CD8-positive, alpha-beta T cell (primary cell): ENCODE measurements at places on chromosomes 2 and 18. TPM values are rescaled to one million over a fixed set of nuclear protein-coding genes. Genes with fewer than 3 reads are reported as not detected.

The NPAS2 gene
- 10.2 TPM for total RNA-seq

The RNF152 gene
- 1.4 TPM for total RNA-seq

DNA sequence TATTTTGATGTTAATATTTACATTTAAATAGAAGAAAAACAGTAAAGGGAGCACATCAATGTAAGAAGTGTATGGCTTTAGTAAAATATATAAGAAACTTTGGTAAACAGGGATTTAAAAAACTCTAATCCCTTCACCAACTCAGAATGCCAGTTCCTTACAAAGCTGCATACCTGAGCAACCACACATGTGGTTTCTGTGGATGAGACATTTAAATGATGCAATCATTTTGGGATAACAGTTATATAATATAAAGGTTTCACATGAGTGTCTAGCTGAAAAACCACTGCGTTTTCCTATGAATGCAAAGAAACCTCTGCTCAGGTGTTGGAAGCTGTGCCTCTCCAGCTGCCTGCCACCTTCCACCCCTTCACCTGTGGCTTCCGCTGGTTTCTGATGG lies 209.1 kb upstream of the REV1 start:
- no peak for DNase-seq

DNA sequence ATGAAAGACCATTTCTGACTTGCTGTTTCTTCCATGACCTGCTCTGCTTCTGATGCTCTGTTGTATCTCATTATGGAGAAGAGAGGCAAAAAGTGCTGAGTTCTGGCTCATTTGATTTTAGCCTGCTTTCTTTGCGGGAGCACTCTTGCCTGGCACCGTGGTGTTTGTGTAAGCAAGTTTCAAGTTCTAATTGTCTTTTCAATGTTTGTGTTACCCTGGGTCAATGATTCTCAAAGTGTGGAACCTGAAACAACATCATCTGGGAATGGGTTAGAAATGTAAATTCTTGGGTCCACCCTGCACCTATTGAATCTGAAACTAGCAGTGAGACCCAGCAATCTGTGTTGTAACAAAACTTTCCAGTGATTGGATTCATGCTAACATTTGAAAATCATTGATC lies 85.5 kb upstream of the STON1 start:
- no peak for DNase-seq

The TMEFF2 gene
- total RNA-seq, result not detected

- DNase-seq, result no peak
These were observed 421.0 kb downstream of the ZNF521 start for GRCh38 chr18:24930971-24931370.

The STPG4 gene
- 0.39 TPM for total RNA-seq

GRCh38 chr2:62147610-62148301 lies 48.2 kb upstream of the B3GNT2 start:
- no peak for DNase-seq

The FABP1 gene
- total RNA-seq, result not detected

DNA sequence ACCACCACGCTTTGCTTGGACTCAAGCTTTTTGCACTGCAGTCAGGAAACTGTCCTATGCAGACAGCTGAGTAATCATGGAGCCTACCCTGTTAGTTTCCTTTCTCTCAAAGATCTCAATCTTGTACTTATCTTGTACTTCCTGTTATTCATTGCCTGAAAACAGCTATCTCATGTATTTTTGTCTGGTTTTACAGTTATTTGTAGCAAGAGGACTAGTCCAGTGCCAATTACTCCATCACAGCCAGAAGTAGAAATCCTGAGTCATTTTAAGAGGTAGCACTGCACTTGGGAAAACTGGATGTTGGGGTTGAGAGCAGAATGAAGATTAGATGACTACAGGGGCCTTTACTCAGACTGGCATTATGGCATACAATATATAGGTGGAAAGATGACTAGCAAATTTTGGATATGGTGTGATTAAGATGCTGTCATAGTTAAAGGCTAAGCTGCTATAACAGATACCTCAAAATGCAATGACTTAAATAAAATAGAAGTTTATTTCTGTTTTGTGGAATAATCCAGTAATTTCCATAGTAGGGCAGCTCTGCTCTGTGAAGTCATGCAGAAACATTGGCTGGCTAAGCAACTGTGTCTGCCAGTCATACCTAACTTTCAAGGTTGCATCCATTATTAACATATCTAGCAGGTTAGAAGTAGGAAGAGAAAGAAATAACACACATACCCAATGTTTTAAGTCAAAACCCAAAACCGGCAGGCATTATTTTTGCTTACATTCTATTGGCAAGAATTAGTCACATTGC lies 21.1 kb upstream of the CHMP3 start:
- peak; percentile 38 for DNase-seq

The PKDCC gene
- not detected for total RNA-seq

DNA sequence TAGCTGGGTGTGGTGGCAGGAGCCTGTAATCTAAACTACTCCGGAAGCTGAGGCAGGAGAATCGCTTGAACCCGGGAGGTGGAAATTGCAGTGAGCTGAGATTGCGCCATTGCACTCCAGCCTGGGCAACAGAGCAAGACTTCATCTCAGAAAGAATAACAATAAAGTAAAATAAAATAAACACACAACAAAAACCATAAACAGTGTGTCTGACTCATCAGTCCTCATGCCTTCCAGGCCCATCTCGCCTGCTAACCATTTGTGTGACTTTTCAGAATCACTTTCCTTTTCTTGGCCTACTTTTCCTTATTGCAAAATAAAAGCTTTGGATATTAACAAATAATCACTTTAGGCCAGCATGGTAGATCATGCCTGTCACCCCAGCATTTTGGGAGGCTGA lies 42.0 kb upstream of the ASXL2 start:
- DNase-seq, result no peak

The GPR55 gene
- 3.2 TPM for total RNA-seq

- no peak for DNase-seq
These were observed 397.8 kb downstream of the GALR1 start for GRCh38 chr18:77647472-77647871.

The GPR39 gene
- total RNA-seq, result not detected

- no peak for DNase-seq
These were observed 20.2 kb downstream of the TWIST2 start for GRCh38 chr2:238868067-238868524.

The RFX8 gene
- total RNA-seq, result not detected

DNA sequence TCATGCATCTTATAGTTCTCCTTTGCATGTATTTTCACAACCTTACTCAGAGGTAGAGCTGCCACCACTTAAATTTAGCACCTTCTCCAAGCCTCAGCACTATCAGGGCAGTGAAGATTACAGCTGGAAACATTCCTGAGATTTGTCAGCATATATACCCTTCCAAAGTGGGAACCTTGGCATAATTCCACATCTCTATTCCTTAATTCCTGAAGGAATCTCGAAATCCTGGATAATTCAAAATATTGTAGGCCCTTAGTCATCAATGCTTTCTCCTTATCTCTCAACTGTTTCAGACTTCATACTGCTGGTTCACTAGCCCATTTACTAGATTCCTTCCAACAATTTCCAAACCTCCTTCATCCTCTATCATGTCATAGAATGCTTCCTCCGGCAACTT lies 87.4 kb downstream of the ITSN2 start:
- DNase-seq, result no peak

DNA sequence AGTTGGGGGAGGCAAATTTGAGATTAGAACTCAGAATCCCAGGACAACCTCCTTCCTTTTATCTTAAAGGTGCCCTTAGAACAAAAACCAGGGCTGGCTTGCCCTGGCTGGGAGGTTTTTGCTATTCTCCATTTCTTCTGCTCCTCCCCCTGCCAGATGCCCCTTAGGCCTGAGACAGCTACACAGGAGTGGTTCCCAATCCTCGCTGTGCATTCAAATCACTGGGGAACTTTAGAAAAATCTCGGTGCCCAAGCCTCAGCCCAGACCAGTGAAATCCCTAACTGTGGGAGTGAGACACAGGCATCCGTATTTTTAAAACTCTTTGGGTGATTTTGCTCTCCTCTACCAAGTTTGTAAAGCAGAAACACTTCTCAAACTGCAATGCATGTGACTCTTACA lies 38.8 kb downstream of the LBH start:
- DNase-seq, result no peak

GRCh38 chr2:200405599-200406298 lies 99.3 kb downstream of the SPATS2L start:
- DNase-seq, result no peak

DNA sequence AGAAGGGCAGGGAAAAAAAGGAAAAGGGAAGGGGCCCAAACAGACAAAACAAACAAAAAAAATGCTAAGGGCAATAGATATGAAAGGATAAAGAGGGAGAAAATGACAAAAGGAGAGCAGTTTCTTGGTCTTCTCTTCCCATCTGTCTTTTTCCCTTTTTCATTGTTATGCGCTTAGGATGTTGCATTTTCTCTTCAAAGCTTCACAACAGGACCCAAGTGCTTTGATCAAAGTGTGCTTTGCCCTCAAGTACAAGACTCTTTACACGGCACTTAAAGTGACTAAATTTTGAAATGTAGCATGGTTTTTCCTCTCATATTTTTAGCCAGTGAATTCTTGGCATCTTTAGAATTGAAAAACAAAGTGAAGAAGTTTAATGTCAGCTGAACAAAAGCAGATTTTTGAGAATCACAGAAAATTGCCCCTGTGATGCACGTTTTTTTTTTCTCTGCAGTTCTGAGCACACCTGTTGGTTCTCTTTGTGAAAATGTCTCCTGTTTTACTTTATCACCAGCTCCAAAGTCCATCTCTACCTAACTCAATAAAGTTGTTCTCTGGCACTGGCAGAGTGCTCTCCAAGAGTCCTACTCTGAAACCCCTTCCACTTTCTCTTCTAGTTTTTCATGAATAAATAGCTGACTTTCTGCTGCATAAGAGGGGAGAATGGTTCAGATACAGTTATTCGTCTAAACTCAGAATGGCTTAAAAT lies 126.6 kb downstream of the KCNH7 start:
- DNase-seq, result no peak

The ZDBF2 gene
- total RNA-seq, result 39.2 TPM

The ANKRD36B gene
- 48.6 TPM for total RNA-seq

DNA sequence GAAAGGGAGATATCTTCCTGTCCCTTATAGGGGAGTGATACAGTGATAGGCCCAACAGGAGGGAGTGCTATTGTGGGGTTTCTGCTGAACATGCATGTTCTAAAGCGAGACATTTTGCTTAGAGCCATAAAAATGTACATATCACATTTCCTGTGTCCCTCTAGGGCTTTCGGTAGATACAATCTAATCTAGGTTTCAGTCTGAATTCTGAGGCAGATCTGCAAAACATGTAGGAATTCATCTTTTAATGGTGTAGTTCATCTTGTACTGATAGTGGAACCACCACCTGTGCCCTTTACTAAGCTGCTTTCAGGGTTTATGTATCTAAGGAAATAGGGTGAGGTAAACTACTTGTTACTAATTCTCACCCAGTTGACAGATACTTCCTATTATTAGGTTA lies 73.8 kb downstream of the SPTBN1 start:
- no peak for DNase-seq

GRCh38 chr2:131419441-131419840 lies 55.5 kb upstream of the RAB6D start:
- DNase-seq, result no peak

GRCh38 chr2:16068552-16068940 lies 128.2 kb downstream of the MYCN start:
- DNase-seq, result no peak

DNA sequence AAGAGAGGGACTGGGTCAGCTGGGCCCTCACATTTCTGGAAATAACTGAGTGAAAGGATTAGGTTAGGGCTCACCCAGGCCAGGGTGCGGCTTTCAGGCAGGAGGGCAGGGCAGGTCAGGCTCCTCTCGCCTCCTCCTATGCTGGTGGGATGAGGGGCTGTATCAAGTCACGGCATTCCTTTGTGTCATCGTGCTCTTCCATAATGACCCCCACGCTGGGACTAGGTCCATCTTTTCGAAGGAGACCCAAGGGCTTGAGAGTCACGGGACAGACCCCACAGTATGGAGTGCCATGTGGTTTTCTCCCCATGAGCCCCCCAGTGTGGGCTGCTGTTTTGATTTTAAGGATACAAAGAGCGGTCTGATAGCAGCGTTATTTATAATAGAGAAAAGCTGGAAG lies 137.8 kb upstream of the COPS8 start:
- no peak for DNase-seq

DNA sequence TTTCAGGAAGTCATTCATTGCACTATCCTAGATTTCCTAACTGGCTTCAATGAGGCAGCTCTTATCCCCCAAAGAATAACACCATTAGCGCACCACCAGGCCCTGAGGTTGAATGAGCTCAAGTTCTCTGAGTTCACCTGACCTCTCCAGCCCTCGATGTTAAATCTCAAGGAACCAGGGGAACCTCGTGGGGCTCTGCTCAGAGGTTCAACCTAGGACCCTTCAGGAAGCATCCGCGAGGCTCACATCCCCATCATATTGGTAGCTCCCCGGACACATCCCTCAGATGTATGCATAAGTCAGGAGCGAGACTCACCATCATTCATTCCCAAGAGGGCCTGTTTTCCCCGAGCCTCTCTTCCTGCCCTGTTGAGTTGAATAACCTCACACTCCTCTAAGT lies 145.6 kb upstream of the KLHL29 start:
- no peak for DNase-seq

The C2orf66 gene
- not detected for total RNA-seq

The SH3RF3 gene
- total RNA-seq, result 6.3 TPM

- no peak for DNase-seq
These were observed 567.2 kb downstream of the TMX3 start for GRCh38 chr18:68147728-68148127.

- no peak for DNase-seq
These were observed 111.8 kb upstream of the NFATC1 start for GRCh38 chr18:79283929-79284328.

- no peak for DNase-seq
These were observed 57.9 kb downstream of the NCK2 start for GRCh38 chr2:105802587-105802986.

The EN1 gene
- not detected for total RNA-seq

DNA sequence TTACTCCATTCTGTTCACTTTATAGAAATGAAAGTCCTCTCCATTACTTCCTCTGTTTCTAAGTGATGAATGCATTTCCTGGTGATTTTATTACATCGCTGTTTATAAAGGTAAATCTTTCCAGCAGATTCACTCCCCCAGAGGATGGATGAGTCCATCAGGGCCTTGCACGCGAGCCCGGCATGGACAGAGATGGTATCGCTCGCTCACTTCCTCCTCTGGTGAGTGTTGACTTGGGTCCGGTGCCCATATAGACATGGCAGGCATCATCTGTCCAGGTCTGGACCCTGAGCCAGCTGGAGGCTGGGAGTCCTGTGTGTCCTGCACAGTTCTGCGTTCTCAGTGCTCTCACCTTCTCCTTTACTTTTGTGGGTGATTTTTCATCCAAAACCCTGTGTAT lies 733.6 kb upstream of the SALL3 start:
- no peak for DNase-seq

The ASB18 gene
- total RNA-seq, result not detected

The CYP27A1 gene
- total RNA-seq, result not detected

The REV1 gene
- total RNA-seq, result 42.3 TPM
